LHCN-M2 (cell line): ENCODE measurements at places on chromosomes 3 and 15. TPM values are rescaled to one million over a fixed set of nuclear protein-coding genes. Genes with fewer than 3 reads are reported as not detected.

The GOLGA8J gene
- not detected in 2 replicates for total RNA-seq

The RLBP1 gene
- not detected in 2 replicates for total RNA-seq

The DNAJA4 gene
- total RNA-seq = not detected in 2 replicates

The GABRB3 gene
- total RNA-seq = not detected in 2 replicates

The UPK1B gene
- not detected in 2 replicates for total RNA-seq

The ACKR4 gene
- total RNA-seq = not detected in 2 replicates

The EOGT gene
- 51.0 and 58.0 TPM in 2 replicates for total RNA-seq

The FOXL2NB gene
- 2.9 and 4.0 TPM in 2 replicates for total RNA-seq

The SCN5A gene
- 39.0 and 45.9 TPM in 2 replicates for total RNA-seq
